ENCODE measurements at places on chromosomes 7 and 10. TPM values are rescaled to one million over a fixed set of nuclear protein-coding genes. Genes with fewer than 3 reads are reported as not detected.
A peak's percentile ranks its signal among the peaks of the same experiment; 100 is the strongest.

DNA sequence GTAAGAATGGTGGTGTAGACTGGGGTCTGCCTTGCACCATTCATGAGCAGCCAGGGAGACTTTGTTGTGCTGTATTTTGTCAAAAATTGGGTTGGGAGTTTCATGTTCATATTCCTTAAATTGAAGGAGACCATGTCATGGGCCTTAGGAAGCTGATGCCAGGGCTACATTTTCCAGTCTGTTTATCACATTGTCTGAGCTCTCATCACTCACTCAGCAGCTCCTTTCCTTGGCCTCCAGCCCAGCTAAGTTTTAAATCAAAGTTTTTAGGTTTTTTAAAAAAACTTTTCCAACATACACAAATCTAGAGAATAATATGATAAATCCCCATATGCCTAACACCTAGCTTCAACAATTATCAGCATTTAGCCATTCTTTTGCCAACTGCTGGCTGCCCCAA is 12.6 kb upstream of the FAM13C start:
- no peak for DNase-seq

OPN4 gene
- 0.02 TPM for total RNA-seq

CARD11 gene
- total RNA-seq: 0.04 TPM

GRCh38 chr10:100551738-100552137 is 16.0 kb downstream of the HIF1AN start:
- no peak for DNase-seq

DNA sequence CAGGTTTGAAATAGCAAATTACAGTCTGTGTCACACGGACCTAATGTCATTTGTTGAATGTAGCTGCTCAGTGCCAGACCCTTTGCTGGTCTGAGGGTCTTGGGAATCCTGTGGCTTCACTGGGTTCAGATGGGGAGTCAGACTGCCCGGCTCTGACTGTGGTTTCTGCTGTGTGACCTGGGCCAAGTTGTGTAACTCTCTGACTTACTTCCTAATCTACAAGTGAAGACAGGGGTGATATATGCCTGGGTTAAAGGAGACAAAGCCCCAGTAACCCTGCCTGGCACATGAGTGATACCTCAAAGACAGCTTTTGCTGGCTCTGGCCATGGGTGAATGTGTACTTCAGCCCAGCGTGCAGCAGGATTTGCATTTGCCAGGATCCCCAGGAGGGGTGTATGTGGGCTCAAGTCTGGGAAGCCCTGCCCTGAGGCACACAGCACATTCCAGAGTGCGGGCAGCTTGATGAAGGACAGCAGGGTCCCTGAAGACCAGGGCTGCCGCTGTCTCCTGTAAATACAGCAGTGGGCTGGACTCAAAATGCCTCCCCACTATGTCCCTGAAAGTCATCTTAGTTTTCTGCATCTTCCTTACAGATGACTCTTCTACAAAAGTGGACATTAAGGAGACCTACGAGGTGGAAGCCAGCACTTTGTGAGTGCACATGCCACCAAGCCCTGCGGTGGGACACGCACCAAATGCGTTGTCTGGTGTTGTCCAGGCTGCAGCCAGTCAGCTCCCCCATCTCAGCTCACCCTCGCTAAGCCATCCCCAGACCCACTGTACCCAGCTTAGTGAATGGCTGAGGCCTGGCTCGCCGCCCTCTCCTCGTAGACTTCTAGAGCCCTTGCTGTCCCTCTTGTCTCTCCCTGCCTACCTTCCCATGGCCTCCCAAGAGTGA is 16.4 kb downstream of the NACAD start:
- no peak for DNase-seq

GRCh38 chr7:49618028-49618427 is 155.4 kb upstream of the VWC2 start:
- DNase-seq: no peak

- no peak for DNase-seq
Observed at GRCh38 chr7:123719197-123719721, 29.5 kb downstream of the WASL start.

MYOF gene
- total RNA-seq: 30.2 TPM

VWA2 gene
- not detected for total RNA-seq

CACNB2 gene
- 0.62 TPM for total RNA-seq

- DNase-seq: no peak
Observed at GRCh38 chr7:82172017-82172416, 271.6 kb downstream of the CACNA2D1 start.

DNA sequence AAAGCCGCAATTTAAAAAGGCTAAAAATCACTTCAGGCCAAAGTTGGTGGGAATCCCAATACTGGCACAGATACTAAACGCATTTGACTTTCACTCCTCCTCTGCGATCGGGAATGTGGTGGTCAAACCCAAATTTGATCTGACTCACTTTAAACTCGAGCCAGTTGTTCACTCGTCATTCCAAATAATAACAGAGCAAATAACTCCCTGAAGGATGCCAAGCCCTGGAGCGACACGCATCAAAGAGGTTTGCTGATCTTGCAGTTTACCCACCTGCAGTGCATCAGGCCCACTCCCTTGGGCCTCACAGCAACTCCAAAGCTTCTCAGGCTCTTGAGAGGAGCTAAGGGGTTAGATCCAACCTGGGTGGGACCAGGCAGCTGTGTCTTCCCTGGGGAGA is 12.2 kb downstream of the PTN start:
- DNase-seq: no peak

GRCh38 chr10:69818676-69819239 is 17.1 kb downstream of the COL13A1 start:
- DNase-seq: no peak

DNA sequence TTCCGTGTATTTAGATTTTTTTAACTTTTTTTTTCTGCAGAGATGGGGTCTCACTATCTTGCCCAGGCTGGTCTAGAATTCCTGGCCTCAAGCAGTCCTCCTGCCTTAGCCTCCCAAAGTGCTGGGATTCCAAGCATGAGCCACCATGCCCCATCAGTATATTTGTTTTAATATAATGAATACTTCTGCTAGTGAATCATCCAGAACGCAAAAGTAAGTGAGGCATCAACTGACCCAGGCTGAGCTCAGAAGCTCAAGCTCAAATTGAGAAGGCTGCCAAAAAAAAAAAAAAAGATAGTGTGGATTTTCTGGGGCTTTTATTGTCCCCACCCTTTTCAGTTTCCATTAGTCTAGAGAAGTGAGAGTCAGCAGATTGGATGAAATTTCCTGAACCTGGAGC is 39.0 kb upstream of the TECTB start:
- no peak for DNase-seq

HOXA10 gene
- total RNA-seq: 6.1 TPM

DNA sequence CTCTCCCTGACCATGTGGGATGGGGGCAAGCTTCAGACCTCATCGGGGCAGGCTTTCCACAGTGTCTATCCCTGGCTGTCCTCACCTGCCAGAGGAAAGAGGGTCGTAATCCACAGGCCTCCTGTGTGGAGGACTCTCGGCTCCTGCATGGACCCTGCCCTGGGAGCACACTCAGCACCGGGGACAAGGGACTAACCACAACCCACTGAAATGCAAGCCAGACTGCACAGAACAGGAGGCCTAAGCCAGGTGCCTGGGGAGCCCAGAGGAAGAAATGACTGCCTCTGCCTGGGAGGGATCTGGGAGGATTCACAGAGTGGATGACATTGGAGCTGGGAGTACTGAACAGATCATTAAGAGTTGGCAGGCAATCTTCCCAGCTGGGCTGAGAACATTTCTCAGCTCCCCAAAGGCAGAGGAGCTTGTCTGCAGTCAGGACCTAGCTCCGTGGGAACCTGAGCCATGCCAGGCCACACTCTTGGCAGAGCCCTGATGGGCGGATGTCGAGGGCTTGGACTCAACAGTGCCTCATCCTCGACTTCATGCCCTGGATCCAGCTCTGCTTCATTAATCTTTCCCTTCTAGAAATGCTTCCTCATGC is 213.4 kb downstream of the USP6NL start:
- DNase-seq: no peak

DNA sequence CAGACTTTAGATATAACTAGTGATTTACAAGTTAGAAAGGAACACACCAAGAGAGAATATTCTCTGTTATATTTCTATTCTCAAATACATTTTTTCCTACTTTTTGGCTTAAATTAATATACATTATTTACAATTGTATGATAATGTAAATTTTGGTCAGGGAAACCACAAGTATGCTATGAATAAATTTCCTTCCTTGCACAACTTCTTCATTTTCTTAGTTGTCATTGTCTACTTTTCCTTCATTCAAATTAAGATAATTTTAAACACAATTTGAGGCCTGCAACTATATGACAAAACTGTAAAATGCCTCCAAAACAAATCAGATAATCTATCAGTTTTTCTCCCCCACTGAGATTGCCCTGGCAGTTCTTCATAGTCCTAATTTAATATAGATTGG is 131.3 kb downstream of the CDK14 start:
- DNase-seq: no peak

GRCh38 chr7:85716353-85716752 is 529.5 kb upstream of the SEMA3D start:
- DNase-seq: no peak

GRCh38 chr7:114856625-114857024 is 65.3 kb upstream of the MDFIC start:
- DNase-seq: no peak

- peak; percentile 48 for DNase-seq
Observed at GRCh38 chr7:29989257-29989995, at the start of gene SCRN1. Gene SCRN1, minus strand, starts transcription at chr7:29989801. Its CDS starts 20,734 bp downstream, at chr7:29969067.

DNA sequence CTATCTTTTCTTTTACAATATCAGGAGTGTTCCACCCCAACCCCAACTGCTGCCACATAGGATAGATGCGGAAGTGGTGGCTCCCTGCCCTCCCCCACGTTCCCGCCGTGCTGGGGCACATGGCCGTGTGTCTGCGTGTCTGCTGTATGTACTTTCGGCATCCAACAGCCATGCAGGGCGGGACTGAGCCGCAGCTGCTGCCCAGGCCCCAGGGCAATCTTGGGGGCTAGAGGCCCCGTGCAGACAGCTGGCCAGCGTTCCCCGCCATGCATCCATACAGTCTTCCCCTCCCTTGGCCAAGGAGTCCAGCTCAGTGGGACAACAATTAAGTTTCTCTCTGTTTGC is 162.7 kb downstream of the DGKB start:
- no peak for DNase-seq

GRCh38 chr10:3992382-3993178 is 207.6 kb upstream of the KLF6 start:
- DNase-seq: no peak

KEL gene
- total RNA-seq: 0.21 TPM

HOXA6 gene
- total RNA-seq: 0.70 TPM

DNA sequence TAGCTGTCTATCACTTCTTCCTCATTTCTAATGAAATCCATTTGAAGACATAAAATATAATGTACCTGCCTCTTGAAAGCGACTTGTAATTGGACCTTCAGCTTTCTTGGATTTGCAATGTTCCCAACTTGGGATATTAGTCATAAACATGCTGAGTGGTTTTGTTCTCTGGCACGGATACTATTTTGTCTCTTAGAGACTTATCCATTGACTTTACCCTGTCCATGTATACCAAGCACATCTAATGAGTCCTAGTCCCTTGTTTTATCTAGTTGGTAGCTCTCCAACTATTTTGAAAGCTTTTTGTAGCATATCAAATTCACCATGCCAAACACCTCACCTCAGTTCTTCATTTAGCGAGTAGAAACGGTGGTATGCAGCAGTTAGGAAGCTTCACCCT is 18.9 kb downstream of the PLEKHS1 start:
- no peak for DNase-seq

DNA sequence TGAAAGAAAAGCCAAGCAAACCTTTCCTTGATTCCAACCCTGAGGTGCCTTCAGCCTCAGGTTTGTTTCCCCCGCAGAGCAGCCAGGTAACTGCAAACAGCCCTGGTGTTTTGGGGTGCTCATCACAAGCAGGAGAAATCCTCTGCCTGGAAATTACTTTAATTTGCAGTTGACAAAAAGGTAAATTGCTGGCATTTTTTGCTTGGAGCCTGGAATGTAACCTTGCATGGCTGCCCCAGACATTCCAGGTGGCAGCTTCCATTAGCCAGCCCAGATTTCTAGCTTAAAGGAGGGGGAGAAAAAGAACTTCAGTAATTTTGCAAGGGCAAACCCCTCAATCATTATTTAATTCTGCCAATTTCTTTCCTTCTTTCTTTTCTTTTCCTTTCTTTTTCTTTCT is 194.4 kb downstream of the MYOF start:
- no peak for DNase-seq

TWIST1 gene
- 29.1 TPM for total RNA-seq

GRCh38 chr10:131936736-131937135 is 35.9 kb downstream of the PPP2R2D start:
- DNase-seq: no peak

SLC26A3 gene
- not detected for total RNA-seq

DNA sequence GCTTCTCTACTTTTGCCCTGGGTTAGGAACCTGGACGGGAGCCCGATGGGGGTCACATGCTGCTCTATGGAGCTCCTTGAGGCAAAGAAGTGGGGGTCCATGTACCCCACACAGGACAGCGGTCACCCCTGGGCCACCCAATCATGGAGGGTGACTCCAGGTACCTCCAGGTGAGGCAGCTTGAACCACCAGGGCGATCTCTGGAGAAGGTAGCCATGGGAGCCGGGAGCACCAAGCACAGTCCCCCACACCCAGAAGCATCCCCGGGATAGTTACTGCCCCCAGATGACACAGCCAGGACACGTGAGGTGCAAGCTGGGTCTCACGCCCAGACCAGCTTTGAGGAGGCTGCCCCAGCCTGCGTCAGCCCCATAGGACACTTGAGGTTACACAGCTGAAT is 58.4 kb downstream of the C10orf143 start:
- DNase-seq: no peak

GATA3 gene
- total RNA-seq: 0.21 TPM

DNA sequence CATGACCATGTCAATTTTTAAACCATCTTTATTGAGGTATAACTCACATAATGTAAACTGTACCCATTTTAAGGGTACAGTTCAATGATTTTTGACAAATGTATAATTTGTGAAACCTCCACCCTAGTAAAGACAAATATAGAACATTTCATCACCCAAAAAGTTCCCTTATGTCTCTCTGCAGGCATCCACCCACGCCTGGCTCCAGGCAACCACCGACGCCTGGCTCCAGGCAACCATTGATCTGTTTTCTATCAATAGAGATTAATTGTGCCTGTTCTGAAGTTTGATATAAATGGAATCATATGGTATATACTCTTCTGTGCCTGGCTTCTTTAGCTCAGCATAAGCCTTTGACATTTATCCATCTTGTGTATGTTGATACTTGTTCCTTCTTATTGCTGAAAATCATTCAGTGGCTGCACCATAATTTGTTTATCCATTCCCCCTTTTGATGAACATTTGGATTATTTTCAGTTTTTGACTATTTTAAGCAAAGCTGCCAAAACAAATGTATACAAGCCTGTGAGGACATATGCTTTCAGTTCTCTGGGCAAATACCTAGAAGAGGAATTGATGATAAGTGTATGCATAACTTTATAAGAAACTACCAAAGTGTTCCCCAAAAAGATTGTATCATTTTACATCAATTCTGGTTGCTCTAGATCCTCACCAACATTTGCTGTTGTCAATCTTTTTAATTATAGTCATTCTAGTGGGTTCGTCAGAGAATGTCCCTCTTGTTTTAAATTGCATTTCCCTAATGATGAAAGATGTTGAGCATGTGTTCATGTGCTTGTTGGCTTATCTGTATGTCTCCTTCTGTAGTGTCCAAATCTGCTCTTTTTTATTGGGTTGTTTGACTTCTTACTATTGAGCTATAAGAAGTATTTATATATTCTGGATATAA is 55.7 kb upstream of the HECTD2 start:
- DNase-seq: no peak

- no peak for DNase-seq
Observed at GRCh38 chr7:79528421-79528820, 75.0 kb upstream of the MAGI2 start.

GRCh38 chr10:113239566-113240350 is 289.7 kb downstream of the TCF7L2 start:
- no peak for DNase-seq
